Frontal cortex (tissue), 4 donors: ENCODE measurements at places on chromosomes 7 and 10. TPM values are rescaled to one million over a fixed set of nuclear protein-coding genes. Genes with fewer than 3 reads are reported as not detected.

The SLC26A3 gene
- total RNA-seq: not detected

The OIT3 gene
- total RNA-seq: 1.2 TPM

The FIGNL1 gene
- 42.4 TPM for total RNA-seq

The ZNF727 gene
- 2.4 TPM for total RNA-seq

The AGR3 gene
- not detected for total RNA-seq

The ABCB4 gene
- total RNA-seq: 1.2 TPM

The SPAM1 gene
- total RNA-seq: not detected

The PCGF5 gene
- 15.5 TPM for total RNA-seq
